ENCODE measurements at places on chromosomes 16 and 17.

DNA sequence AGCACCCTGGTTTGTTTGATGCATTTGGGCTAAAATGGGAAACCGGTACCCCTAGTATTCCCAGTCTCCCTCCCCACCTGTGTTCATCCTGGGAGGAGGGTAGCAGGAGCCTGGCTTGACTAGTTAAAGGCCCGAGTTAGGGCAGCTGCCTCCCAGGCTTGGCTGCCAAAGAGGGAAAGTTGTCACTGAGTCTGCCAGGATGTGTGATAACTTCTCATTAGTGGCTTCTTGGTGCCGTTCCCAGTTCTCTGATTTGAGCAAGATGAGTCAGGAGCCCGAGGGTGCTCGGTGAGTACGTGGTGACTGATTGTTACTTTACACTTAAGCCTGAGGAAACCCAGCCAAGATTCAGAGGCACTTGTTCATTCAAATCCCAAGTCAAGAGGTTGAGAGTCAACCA is 2.5 kb downstream of the KRT32 start:
- peak; percentile 78 for DNase-seq

DNA sequence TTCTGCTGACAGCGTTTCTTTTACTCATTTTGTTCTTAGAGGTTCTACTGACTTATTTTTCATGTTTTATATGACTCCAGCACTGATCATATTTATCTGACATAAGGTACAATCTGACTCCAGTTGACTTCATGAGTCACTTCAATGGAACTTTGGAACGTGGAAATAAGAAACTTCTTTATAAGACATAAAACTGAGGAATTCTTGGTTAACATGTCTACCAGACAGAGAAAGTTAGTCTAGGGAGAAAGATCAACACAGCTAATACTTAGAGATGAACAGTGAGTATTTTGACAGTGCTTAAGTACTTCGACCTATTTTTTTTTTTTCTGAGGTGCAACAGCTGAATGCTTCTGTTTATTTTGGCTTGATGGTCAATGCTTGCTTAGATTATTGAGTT is 679.5 kb downstream of the KCNJ2 start:
- DNase-seq = peak; percentile 45

GRCh38 chr16:4110065-4110464 is 6.2 kb downstream of the ADCY9 start:
- DNase-seq = no peak

DNA sequence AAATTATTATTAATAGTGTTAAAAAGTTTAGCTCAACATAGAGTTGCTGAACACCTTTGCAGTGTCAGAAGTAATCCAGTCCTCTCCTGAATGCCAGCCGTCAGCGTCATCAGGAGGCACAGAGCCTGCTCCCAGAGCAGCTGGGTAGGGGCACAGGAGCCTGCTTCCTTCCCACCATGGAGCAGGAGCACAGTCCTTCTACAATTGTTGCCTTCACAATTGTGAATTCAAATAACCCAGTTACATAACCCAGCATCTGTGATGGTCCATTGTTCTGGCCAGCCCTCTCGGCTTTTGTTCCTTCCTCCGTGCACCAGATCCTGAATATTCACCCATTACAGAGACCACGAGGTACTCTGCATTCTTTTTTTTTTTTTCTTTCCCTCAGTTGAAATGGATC is 393.9 kb upstream of the MAF start:
- DNase-seq = no peak

DNA sequence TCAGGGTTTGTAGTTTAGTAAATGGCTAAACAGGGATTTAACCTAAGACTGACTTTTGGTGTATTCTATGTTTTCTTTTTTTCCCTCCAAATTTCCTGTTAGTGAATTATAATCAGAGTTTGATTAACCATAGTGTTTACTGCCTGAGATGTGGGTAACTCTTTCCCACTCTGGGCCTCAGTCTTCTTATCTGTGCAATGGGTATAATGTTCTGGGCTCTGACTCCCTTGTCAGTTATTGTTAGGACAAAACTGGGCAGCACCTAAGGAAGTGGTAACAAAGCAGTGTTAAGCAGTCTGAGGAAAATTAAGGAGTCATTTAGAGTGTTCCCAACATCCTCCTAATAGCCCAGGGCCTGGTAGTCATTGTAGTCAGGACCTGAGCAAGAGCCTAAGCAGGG is 206.4 kb upstream of the N4BP1 start:
- DNase-seq = no peak

DNA sequence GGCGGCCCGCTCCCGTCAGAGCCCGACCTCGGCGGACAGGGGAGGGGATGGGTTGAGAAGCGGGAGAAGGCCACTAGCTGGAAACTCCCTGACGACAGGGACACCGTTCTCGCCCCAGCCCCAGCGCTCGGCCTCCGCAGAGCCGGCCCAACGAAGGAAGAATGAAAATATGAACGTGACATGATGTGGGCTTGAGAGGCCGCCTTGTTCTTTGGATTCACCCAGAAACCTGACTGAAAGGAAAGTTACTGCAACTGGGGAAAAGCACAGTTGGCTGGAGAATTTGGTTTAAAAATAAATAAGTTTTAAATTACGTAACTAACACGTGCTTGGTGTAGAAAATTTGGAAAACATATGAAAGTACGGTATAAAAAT is 21.1 kb downstream of the NPTX1 start:
- peak; percentile 80 for DNase-seq

GRCh38 chr16:12535535-12536411 is 267.9 kb downstream of the CPPED1 start:
- no peak for DNase-seq

- DNase-seq = no peak
Measured at GRCh38 chr17:46163929-46164594, 29.2 kb downstream of the KANSL1 start.

- DNase-seq = no peak
Measured at GRCh38 chr16:54927125-54928015, 3.3 kb upstream of the IRX5 start.

GRCh38 chr16:10635365-10636021 is 55.1 kb upstream of the EMP2 start:
- no peak for DNase-seq

DNA sequence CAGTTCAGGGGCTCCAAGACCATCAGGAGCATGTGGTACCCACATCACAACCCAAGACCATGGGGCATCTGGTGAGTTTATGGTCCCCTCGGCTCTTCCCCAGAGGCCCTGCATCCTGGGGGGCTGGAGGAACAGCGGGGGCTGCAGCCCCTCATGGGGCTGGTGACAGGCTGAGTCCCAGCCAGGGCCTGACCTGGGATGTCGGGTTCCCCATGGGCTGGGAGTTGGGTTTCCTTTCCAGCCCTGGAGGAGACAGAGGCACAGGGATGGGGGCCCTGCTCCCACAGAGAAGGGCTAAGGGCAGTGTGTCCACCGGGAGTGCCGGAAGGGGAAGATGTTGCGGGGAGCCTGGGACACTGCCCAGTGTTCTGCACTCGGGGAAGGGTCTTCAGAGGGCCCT is 82.4 kb downstream of the GOSR1 start:
- no peak for DNase-seq

DNA sequence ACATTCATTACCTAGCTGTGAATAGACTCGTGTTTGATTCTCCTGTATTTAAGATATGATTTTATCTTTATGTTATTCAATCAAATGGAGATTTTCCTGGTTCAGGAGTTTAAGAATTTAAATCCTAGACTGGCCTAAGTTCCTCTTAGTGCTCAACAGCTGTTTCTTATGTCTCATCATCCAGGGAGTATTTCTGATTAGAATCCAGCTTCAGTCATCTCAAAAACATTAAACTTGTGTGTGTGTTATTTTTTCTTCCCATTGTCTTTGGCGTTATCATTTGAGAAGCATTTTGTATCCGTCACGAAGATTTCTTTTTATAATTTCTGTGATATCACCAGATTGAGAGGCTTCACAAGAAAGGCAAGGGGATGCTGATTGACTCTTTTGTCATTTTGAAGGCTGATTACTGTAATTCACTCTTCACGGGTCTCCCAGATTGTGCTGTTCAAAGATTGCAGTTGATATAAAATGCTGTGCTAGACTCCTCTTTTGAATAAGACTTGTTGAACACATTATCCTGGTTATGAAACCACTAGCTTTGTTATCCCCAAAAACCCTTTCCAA is 204.8 kb downstream of the CDH8 start:
- no peak for DNase-seq

DNA sequence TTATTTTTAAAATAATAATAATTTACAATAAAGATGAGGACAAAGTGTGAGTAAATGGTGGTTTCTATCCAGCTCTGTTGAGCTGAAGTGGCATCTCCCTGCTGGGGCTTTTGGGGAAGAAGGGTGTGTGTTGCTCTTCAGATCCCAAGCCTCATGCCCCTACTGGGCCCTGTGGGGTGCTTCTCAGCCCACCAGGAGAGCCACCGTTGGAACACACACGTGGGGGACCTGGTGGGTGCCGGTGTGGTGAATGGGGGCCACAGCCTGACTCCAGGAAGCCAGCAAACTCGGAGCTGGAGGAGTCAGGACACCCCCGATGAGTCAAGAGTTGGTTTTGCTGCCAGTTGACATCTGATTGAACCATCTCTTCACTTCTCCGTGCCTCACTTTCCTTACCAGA is 37.8 kb upstream of the STH start:
- no peak for DNase-seq

- DNase-seq = peak; percentile 40
Measured at GRCh38 chr17:10127819-10128425, 70.5 kb downstream of the GAS7 start.

DNA sequence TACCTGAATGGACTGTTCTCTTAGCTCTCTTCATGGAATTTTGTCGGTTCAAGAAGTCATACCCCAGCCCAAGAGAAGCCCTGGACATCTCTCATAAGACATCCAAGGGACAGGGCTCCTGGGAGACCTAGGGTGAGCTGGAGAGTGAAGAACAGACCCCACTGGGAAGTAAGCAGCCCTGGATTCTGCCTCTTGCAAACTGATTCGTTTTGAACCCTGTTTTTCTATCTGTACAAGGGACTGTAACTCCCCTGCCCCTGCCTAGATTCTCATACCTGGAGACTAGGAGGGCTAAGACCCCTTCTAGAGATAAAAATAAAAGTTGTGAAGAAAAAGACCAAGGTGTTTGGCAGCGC is 449 bp downstream of the CCL3L1 start:
- no peak for DNase-seq

GRCh38 chr17:3657874-3658783 is 10.2 kb downstream of the TAX1BP3 start:
- DNase-seq = no peak

- DNase-seq = no peak
Measured at GRCh38 chr17:63232565-63233310, 213.4 kb downstream of the CYB561 start.

DNA sequence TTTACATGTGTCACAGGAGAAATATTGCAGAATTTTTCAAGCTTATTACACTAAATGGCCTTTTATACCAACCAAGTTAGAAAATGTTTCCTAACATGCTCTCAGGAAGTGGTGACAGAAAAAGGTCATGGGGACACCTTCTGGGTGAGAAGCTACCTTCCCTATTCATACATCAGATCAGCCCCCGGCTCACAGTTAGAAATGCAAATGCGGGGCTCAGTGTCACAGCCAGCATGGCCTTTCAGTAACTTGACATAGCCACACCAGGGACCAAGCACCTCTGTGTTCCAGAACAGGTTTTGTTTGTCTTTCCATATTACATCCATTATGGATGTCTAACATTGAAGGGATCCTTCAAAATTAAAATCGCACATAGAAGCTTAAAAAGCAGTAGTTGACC is 59.5 kb downstream of the CHD9NB start:
- DNase-seq = no peak

DNA sequence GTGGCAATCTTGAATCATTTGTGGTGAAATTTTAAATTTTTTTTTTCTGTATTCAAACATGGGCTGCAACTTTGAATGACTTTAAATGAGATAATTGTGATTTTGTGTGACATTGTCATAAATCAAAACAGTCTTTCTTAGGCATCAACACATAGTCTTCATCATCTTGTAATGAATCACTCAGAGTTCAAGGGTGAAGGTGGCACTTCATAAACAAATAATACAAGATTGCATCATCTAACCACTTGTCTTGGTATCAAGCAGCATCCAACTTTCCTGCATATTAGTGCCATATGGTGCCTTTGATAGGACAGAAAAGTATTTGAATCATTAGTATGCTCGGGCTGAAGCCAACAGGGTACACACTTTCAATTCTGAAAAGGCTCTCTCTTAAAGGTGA is 392.4 kb upstream of the GOT2 start:
- no peak for DNase-seq

DNA sequence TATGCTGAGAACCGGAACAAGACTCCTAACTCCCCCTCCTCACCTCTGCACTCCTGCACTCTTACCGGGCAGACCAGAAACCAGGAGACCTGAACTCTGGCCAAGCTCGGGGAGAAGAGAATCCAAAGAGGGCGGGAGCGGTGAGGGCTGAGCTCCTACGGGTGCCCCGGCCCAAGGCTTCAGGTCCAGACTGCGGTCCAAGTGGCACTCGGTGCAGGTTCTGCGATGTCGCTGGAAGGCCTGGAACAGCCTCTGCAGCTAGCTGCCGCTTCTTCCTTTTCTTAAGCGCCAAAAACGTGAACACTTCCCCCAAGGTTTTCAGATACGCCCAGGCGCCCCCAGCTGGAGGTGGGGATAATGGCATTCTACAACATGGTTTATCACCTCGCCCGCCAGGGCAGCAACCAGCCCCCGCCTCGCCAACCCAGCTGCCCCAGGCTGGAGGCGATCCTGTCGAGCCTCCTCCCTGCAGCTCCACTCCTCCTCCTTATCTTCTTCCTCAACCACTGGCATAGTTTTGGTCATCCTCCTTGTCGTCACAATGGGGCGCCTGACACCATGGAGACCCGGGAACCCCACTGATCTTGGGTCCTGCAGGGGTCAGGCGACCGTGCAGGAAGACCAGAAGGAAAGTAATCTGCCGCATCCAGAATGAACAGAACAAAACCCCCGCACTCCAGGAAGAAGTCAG is 1735.9 kb downstream of the TP53TG3F start:
- DNase-seq = peak; percentile 49

- DNase-seq = peak; percentile 93
Measured at GRCh38 chr17:74961657-74962350, 10.8 kb downstream of the HID1 start.

GRCh38 chr16:49657736-49658465 is 198.0 kb downstream of the ZNF423 start:
- no peak for DNase-seq

GRCh38 chr16:4651827-4652226 is 27.2 kb downstream of the MGRN1 start:
- DNase-seq = no peak

DNA sequence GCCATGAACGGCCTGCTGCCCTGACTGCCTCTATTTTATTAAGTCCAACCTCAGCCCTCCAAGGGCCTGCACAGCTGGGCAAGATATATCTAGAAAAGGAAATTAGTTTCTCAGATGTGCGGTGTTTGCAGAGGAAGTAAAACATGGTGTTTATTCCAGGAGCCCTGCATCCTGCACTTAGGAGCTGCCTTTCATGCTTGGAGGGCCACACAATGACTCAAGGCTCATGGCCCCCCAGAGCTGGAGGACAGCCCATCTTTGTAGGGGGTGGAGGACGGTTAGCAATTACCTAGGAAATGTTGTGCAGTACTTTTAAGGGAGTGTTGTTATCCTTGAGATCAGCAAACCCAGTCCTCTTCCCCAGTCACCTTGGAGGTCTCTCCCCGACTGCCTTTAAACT is 80.5 kb downstream of the COPRS start:
- DNase-seq = no peak

Data from urothelium cell line (cell line).